MG63 (cell line): ENCODE measurements at places on chromosomes 16 and 17.

DNA sequence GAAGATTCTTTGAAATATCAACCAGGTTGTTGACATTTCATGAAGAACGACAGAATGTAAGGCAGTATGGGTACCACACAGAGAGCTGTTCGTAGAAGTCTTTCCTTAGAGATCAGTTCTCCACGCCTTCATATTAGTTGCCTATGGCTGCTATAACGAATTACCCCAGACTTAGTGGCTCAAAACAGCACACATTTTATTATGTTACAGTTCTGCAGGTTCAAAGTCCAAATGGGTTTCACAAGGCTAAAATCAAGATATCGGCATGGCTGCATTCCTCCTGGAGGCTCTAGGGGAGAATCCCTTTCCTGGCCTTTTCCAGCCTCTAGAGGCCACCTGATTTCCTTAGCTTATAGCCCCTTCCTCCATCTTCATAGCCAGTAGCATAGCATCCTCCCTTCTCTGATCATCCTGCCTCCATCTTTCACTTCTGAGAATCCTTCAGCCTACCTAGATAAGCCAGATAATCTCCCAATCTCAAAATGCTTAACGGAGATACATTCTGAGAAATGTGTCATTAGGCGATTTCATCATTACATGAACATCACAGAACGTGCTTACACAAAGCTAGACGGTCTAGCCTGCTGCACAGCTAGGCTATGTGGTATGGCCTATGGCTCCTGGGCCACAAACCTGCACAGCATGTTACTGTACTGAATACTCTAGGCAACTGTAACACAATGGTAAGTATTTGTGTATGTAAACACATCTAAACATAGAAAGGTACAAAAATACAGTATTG lies 26.0 kb downstream of the ERCC4 start:
- no peak for DNase-seq

DNA sequence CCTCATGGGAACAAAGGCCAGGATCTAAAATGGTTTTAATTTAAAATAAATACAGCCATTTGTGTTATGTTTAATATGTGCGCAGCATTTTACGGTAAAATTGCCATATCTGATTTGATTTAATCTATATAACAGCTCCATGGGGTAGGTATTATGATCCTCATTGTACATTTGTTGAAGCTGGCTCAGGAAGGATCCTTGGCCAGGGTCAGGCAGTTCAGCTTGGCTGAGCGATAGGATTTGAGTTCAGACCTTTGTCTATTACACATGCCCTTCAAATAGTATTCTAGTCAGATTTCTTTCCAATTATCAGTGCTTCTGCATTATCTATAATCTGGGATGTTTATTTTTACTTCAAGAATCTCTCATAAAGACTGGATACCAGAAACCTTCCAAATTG lies 950.4 kb upstream of the EEF2KMT start:
- DNase-seq: no peak

GRCh38 chr16:30557707-30557956 lies 542 bp downstream of the ZNF764 start:
- DNase-seq: no peak

DNA sequence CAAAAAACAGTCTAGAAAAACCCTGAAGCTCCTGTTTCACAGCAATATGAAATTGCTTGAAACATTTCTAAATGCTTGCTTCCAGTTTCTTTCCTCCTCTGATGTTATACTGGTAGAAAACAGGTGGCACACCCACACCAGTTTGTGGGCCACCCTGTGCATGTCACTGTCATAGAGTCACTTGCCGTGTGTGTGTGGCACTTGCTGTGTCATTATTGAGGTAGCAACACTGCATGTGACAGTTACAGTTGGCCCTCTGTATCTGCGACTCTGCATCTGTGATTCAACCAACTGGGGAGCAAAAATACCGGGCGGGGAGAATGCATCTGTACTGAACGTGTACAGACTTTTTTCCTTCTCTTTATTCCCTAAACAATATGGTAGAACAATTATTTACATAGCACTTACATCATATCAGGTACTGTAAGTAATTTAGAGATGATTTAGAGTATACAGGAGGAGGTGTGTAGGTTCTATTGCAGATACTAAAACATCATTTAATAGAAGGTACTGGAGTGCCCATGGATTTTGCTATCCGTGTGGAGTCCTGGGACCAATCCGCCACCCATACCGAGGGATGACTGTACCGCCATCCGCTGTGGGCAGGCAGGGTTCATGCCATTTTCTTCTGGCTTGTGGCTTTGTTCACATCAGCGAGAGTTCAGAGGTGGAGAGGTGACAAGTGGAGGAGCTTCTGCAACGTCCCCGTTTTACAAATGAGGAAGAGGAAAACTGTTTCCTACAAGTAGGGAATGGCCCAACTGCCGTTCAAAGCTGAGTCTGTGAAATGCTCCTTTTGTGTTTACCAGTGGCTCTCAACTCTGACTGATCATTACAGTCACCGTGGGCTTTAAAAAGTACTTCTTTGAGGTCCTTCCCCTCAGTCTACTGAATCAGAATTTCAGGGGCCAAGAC lies 373.7 kb downstream of the SNX29 start:
- no peak for DNase-seq

GRCh38 chr17:70478902-70479301 lies 309.6 kb downstream of the KCNJ2 start:
- DNase-seq: no peak

DNA sequence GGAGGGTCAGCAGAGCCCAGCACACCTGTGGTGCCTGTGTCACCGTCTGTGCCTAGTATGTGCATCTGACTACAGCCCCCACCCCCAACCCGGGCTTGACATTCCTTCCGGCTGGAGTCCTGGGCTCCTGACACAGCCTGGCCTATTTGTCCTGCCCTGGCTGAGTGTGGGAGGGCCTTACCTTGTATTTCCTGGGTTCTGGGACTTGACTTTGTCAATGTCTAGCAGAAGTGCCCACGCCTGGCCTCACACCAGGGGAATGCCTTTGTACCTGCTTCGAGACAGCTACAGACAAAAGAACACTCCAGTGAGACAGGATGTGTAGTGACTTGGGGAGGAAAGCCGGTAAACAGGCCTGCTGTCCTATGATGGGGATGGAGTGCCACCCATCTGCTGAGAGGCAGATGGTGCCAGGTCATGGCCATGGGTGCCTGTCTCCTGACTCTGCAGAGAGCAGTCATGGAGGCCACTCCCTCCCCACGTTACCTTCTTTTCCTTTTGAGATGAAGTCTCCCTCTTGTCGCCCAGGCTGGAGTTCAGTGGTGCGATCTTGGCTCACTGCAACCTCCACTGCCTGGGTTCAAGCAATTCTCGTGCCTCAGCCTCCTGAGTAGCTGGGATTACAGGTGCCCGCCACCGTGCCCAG lies 42.8 kb downstream of the TNFRSF13B start:
- no peak for DNase-seq

DNA sequence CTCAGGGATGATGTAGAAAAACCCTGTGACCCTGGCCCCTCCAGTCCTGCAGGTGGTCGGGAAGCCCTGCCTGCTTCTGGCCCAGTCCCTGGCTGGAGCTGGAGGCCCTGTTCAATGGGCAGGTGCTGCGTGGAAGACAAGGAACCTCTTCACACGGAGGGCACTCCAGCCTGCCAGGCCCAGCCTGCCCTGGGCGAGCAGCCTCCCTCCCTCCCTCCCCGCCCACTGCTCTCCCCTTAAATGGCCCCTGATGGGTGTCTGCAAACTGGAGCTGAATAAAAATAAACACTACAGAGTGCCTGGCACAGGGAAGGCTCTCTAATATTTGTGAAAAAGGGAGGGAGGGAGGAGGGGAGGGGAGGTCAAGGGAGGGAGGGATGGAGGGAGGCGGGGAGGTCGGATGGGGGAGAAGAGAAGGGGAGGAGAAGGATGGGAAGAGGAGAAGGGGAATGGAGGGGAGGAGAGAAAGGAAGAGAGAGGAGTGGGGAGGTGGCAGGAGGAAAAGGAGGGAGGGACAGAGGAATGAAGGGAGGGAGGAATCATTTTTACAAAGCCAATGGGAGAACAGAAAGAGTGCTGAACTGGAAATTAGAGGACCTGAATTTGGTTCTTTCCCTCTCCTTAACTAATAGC lies 222.8 kb upstream of the TNRC6C start:
- peak; percentile 55 for DNase-seq

DNA sequence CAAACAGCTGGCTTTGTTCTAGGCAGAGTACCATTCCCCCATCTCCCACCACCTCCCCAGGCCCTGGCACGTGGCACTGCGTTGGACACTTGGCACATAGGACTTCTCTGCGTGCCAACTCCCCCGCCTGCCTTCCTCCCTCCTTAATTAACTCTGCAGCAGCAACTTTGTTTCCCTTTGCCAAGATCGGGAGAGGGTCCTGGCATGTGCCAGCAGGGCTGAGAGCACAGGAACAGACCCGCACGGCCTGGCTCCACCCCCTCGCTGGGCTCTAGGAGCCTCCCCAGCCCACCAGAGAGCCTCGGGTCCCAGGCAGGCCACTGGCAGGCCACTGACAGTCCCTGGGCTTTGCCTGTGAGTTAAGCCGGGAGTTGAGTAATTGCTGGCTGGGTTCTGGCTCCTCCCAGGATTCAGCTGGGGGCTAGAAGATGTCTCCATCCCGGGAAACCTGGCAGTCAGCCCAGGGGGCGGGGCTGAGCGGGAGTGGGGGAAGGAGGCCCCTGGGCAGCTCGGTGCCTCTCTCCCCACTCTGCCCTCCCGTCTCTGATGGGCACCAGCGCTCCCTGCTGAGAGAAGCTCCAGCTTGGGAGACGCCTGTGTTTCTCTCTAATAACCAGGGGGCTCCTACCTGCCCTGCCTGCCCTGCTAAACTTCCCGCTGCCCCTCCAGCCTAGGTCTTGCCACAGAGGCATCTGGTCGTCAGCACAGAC lies 224.0 kb upstream of the TNRC6C start:
- peak; percentile 79 for DNase-seq

GRCh38 chr16:20271893-20272292 lies 55.4 kb downstream of the GP2 start:
- DNase-seq: no peak

GRCh38 chr17:72089453-72089987 lies 31.3 kb upstream of the SOX9 start:
- DNase-seq: no peak
